ENCODE measurements at places on chromosomes 6 and 20.

DNA sequence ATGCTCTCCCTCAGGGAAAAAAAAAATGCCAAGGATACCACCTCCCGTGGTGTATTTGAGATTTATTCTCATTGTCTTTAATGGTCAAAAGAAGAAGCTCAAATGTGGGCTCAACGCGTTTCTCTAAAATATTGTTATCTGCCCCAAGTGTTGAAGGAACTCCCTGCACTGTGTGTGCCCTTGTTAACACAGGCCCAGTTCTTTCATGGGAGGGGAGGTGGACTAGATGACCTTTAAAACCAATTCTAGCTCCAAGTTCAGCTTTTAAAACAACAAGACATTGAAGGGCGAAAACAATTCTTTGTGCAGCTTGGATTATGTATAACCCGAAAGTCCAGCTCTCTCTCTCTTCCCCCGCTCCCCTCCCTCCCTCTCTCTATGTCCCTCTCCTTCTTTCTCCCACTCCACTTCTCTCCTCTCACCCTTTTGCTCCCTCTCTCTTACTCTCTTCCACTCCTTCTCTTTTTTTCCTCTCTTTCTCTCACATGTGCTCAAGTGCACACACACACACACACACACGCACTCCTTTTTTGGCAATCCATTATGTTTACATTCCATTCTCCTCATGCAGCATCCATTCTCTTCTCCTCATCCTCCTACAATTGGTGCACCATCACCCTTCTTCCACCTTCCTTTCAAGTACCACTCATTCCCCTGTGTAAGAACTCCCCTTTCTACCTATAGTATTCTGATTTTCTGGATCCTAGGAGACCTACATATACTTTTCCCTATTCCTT is 8.5 kb downstream of the HLA-DMB start:
- DNase-seq, result no peak

DNA sequence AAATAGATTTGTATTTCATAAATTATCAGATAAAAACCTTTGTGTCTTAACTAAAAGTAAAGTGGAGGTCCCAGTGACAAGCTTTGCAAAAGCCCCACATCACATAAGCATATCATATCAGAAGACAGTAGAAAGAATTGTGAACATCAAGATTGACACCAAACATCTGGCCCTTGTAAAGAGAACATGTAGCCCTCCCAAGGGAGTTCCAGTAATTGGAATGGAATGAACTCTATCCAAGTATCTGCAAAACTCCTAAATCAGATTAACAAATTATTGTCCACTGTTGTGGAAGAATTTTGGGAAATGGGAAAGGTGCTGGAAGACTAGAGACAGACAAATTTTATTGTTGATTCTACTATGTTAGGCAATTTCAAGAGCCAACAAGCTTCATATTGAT is 268.8 kb downstream of the KCNQ5 start:
- no peak for DNase-seq

DNA sequence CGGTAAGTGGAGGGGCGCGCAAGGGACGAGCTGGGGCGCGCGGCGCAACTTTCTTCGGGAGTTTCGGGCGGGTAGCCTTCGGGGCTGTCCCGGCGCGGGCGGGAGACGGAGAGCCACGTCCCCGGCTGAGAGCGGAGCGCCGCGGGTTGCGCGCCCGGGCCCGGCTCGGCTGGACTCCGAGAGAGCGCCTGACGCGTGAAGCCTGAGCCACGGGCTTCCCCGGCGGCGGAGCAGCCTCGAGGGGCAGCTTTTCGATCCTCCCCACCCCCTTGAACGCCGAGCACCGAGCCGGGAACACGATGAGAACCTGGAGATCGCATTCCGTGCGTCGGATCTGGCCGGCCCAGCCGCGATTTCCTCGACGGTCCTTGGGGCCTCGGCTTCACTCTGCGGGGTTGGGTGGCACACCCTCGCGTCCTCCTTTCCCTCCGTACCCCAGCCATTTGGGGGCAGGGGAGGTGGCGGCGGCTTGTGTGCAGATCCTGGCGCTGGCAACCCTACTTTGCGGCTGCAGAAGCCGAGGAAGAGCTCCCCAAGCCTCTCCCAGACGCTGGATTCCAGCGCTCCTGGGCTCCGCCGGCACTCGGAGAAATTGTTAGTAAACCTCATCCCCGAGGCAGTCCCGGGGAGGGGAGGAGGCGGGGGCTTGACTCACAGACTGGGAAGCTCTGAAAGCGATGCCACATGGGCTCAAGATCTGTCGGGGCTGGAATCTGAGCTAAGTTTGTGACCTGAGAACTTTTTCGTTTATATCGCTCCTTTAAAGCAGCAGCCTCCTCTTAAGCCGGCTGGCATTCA is 572 bp downstream of the DSE start:
- peak; percentile 70 for DNase-seq

- DNase-seq, result no peak
Observed at GRCh38 chr6:13486679-13487121, 700 bp downstream of the GFOD1 start.

DNA sequence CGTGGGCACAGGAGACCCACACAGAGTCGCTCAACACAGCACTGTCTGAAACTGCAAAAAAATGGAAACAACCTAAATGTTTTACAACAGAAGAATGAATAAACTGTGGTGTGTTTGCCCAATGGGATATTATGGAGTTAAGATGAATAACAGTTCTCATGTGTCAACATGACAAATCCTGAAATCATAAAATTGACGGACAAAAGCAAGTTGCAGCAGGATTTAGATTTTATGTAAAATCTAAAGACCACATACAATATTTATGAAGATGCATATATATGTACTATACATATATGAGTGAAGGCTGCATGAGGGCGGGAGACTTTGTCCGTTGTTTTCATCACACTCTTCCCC is 79.7 kb downstream of the GRM4 start:
- no peak for DNase-seq

- no peak for DNase-seq
Observed at GRCh38 chr20:41068806-41069205, 40.2 kb downstream of the TOP1 start.

DNA sequence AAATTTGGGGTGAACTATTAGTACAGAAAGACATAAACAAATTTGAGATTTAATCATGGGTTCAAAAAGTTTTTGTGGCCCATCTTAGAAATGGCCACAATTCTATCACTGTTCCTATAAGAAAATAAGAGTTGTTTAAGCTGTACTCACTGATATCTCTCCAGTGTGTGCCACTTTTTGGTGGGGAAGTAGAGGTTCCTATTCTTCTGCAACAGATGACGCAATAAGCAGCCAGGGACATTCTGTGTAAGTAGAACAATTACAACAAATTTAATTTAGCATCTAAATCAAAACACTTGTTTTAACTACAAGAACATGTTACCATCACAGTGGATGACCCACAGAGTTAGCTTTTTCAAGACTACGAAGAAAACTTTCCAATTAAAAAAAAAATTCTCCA is 9.9 kb downstream of the SERAC1 start:
- no peak for DNase-seq

GRCh38 chr6:128554302-128554701 is 33.9 kb upstream of the PTPRK start:
- no peak for DNase-seq

GRCh38 chr20:5657190-5657875 is 92.9 kb upstream of the SHLD1 start:
- peak; percentile 99 for DNase-seq

DNA sequence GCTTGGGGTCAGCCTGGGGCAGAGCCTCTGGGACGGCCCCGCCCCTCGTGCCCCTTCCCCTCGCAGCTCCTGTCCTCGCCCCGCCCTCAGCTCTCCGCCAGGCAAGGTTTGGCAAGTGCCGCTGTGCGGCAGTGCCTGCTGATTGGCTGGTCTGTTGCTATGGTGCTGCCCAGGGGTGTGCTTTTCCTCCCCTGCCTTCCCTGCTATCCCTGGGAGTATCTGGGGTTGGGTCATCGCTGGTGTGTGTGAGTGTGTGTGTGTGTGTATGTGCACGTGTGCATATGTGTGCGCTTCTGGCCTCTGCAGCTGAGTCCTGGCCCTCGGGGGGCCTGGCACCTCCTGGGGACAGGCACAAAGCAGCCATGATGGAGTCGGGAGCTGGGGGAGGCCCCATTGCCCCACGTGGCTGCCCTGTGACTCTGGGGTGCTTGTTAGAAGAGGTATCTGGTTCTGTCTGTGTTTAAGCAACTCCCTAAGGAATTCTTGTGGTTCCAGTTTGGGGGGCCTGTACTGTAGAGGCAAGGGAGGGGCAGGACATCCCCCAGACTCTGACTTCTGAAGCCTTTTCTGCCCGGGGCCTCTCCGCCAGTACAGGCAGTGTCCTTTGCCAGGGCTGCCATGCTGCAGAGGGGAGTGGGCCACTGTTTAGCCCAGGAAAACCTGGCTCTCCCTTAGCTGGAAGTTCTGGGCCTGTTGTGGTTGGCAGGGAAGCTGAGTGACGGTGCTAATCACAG is 6.9 kb downstream of the RTEL1 start:
- DNase-seq, result no peak

- no peak for DNase-seq
Observed at GRCh38 chr6:158399040-158399700, 86.9 kb downstream of the TULP4 start.

DNA sequence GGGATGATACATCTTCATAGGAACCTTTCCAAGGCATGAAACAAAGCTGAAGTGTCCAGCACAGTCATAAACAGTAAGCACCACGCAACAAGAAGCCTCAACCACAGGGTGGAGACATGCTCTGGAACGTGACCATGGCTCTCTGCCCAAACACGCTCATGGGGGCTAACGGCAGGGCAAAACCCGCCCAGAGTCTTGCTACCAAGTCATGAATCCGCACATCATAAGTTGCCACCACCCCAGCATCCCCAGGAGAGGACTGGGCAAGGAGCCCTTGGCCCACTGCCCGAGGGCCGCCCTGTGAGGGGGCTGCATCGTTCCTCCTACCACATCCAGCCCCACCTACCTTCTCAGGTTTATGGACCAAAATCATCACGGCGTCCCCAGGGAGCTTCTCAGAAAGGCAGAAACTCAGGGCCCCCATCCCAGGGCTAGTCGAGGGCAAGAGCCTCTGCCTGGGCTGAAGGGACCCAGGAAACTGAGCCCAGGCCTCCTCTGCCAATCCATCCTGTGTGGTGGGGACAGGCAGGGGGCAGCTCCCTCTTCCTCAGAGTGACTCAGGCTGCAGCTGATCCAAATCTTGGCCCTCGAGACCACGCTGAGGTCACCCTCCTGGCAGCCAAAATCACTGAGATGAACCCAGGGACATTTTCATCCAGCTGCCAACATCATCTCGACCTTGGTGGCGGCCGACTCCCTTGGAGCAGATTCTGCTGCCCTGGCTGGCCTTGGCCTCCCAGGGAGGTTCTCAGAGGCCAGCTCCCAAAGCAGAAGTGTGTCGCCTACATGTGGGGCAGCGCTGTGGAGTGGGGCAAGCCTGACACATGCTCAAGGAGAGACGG is 42.6 kb downstream of the BMP7 start:
- DNase-seq, result no peak

GRCh38 chr6:44906761-44907160 is 421.4 kb upstream of the RUNX2 start:
- DNase-seq, result no peak

- DNase-seq, result no peak
Observed at GRCh38 chr6:134539865-134540323, 222.0 kb upstream of the SGK1 start.

- no peak for DNase-seq
Observed at GRCh38 chr6:11358904-11359830, 126.7 kb upstream of the NEDD9 start.

DNA sequence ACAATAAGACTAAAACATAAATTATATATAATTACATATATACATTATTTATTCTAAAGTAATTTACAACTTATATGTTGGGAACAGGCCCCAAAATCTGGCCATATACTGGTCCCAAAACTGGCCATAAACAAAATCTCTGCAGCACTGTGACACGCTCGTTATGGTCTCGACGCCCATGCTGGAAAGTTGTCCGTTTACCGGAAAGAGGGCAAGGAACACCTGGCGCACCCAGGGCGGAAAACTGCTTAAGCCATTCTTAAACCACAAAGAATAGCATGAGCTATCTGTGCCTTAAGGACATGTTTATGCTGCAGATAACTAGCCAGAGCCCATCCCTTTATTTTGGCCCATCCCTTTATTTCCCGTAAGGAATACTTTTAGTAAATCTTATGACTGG is 164.9 kb downstream of the CENPW start:
- DNase-seq, result no peak

- DNase-seq, result no peak
Observed at GRCh38 chr20:39812116-39812515, 850.0 kb downstream of the DHX35 start.

- DNase-seq, result no peak
Observed at GRCh38 chr6:25181350-25181724, 97.8 kb upstream of the CARMIL1 start.

GRCh38 chr6:127907960-127908640 is 7.2 kb upstream of the THEMIS start:
- DNase-seq, result no peak

DNA sequence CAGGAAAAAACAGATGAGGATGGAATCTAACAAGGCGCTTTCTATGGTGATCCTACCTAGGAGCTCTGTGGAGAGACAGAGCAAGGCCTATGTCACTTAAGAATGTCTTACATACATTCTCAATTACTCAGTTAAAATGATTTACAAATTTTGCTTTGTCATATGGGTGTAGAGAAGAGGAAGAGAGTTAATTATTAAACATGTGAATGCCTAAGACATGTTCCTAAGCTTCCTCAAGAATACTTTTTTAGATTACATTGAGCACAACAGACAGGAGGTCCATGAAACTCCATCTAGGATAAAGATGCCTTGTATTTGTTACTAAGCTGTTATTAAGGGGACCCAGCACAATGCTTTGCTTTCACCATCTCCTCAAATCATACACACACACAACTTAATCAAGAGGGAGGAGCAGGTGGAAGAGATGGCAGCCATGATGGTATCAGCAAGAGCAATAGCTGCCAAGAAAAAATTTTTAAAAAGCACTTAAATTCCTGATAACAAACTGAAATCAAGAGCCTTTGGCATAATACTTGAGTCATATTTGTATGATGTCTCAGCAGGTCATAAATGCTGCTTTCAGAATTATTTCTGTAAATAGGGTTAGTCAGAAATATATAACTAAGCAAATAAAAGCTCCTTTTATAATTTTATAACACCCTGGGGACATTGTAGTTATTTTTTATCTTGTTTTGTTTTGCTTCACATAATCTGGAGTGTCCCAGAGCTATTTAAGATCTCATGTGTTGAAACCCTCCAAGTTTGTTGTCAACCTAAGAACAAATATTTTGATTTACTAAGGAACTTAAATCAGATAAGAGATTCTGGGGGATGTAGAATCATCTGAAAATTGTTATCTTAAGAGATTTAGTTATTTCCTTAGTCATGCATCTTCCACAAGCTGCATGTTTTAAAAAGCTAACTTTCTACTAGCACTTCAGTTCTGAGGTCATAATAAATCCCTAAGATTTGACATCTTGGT is 70.0 kb upstream of the CD2AP start:
- DNase-seq, result no peak

Measured in retinal pigment epithelial cell (primary cell).